ENCODE measurements at places on chromosomes 3 and 15.

DNA sequence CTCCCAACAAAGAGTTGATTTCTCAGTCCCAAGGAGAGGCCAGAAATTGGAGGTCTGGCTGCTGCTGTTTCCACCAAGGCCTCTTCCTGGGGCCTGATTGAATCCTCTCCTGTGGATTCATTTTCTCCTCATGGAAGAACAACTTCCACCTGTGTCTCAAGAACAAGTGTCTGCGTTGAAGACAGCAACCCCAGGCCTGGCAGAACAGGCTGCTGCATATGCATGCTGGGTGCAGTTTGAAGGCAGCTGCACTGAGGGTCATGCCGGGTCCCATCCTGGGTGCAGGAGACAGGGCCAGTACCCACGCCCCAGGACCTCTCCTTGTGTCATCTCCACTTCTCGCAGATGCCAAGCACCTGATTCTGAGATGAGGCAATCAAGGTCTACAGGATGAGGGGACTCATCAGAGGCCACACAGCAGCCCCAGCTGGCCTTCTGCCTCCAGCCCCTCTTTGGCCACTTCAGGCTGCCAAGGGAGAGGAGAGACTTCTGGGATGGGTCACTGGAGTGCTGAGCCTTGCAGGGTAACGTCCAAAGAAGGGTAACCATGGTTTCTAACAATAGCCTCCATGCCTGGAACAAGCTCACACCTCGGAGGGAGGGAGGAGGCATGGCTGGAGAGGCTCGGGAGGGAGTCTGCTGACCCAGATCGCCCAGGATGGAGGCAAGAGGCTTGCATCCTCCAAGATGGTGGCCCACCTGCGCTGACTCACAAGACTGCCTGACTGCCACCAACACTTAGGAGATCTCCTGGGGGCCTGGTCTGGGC is 30.0 kb downstream of the HCN4 start:
- H3K27ac ChIP-seq = no peak overlapping the region
- H3K27me3 ChIP-seq = peaks cover 9% of the 10 kb centered on the region
- no peak for DNase-seq
- no peak overlapping the region for H3K4me3 ChIP-seq
- H3K4me1 ChIP-seq = no peaks in the 10 kb centered on the region

DNA sequence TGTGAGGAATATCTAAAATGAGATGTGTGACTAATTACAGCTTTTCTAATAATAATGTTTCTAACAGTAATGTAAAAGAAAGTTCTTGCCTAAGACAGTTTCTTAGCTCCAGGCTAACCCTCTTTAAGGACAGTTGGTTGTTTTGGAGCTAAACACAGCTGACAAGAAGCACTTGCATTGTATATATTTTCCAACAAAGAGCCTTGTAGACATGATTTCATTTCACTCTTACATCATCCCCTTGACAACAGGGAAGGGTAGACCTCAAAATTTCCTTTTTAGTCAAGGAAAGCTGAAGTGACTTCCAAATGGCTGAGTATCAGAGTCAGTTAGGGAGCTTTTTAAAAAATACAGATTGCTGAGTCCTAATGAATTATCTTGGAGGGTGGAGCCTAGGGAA is 4.1 kb downstream of the ARID3B start:
- no peak overlapping the region for H3K27ac ChIP-seq
- no peaks in the 10 kb centered on the region for H3K36me3 ChIP-seq
- no peaks in the 10 kb centered on the region for H3K27me3 ChIP-seq
- H3K4me1 ChIP-seq = peaks cover 52% of the 10 kb centered on the region
- no peak overlapping the region for H3K4me3 ChIP-seq

- no peaks in the 10 kb centered on the region for H3K36me3 ChIP-seq
- H3K27ac ChIP-seq = no peak overlapping the region
- no peaks in the 10 kb centered on the region for H3K27me3 ChIP-seq
- DNase-seq = no peak
Measured at GRCh38 chr15:98884894-98885293, 122.7 kb downstream of the PGPEP1L start.

- H3K4me1 ChIP-seq = peaks cover 5% of the 10 kb centered on the region
- no peak overlapping the region for H3K4me3 ChIP-seq
- H3K27ac ChIP-seq = no peak overlapping the region
Measured at GRCh38 chr15:62966294-62967078, 76.1 kb upstream of the TPM1 start.

DNA sequence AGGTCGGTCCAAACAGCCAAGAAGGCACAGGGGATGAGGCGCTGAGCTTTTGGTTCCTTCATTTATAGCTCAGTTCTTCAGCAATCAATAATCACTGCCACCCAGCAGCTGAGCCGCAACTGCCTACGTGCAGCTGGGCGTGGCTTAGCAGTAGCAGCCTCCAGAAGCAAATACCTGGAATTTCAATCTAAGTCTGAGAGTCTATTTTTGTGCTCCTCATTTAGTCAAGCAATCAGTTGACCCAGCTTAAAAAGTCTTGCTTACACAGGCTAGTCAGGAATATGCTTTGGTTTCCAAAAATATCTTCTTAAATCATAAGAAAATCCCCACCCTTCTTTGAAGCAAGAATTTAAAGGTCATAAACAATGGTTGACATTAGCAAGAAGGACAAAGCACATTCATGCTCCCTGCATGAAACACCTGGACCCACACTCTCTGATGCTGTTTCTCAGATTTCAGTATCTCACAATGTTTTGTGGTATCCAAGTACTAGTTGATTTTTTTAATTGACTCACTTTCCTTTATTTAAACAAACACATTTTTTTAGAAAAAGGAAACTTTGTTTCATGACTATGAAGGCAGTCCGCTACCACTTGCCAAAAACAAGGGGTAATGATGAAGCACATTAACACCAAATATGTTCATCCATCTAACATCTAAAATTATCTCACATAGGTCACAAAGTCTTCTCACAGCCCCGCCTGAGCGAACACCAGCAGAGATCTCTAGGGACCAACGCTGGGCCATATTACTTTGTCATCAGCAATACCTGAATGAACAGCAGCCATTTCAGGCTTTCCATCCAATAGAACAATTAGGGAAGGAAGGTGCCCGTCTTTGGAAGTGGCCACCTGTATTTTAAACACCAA is 106.1 kb downstream of the OXNAD1 start:
- no peak overlapping the region for H3K27ac ChIP-seq
- no peaks in the 10 kb centered on the region for H3K36me3 ChIP-seq
- no peak for DNase-seq
- H3K4me1 ChIP-seq = peaks cover 51% of the 10 kb centered on the region

DNA sequence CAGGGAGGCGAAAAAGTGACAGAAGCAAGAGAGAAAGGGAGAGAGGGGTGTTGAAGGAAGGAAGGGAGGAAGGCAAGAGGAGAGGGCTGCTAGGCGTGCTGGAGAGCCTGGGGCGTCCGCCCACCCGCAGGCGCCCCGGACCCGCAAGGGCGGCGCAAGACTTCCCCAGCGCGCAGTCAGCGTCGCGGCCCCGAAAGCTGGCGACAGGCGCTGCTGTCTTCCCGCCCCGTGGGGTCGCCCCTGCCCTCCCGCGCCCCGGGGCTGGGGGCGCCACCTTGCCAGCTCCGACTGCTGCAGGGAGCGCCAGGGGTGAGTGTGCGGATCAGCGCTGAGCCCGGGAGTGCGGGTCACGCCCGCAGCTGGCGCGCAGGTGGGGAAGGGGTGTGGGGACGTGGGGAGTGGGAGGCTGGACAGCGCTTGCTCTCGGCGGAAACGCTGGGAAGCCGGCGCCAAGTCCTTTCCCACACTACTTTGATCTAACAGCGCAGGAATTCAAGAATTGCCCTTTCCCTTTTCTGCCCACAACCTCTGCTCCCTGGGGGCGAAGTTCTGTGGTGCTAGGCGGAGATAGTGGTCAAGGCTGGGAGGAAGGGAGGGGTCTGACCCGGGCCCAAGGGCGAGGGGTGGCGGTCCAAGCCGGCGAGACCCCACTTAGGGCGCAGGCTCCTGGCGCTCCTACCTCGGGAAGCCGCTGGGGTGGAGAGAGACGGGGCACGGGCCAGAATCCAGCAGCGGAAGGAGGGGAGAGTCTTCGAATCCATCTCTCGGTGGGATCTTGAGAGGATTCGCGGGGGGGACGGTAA is 266.1 kb downstream of the CGGBP1 start:
- H3K27me3 ChIP-seq = peaks cover 32% of the 10 kb centered on the region
- peaks cover 16% of the 10 kb centered on the region for H3K4me1 ChIP-seq
- no peaks in the 10 kb centered on the region for H3K36me3 ChIP-seq
- no peak for DNase-seq
- H3K4me3 ChIP-seq = peak within 1 kb of the TSS; percentile 49

Data from suprapubic skin (tissue), 4 donors.